Activated CD4-positive, alpha-beta T cell treated with anti-CD3 and anti-CD28 coated beads, Interleukin-2, amount 50 U/mL, for 16 hours (primary cell): ENCODE measurements at places on chromosomes 2 and 18.

- peak; percentile 84 for DNase-seq
Measured at GRCh38 chr18:74994502-74995418, 214.2 kb downstream of the PTGR3 start.

DNA sequence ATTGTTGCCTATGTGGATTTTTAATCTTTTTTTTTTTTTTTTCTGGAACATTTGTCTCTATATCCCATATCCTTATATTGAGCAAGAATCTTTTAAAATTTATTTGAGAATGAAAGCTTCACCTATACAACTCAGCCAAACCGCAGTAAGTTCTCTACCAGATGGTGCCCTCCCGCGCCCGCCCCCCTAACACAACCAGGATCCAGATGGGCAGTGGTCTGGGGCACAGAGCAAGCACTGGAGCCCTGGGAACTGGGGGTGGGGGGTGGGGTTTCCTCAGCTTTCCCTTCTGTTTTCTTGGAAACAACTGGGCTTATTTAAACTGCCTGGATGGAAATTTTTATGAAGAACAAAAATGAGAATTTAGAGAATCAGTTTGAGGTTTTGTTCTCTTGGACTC lies 74.6 kb downstream of the ACAA2 start:
- no peak for DNase-seq

DNA sequence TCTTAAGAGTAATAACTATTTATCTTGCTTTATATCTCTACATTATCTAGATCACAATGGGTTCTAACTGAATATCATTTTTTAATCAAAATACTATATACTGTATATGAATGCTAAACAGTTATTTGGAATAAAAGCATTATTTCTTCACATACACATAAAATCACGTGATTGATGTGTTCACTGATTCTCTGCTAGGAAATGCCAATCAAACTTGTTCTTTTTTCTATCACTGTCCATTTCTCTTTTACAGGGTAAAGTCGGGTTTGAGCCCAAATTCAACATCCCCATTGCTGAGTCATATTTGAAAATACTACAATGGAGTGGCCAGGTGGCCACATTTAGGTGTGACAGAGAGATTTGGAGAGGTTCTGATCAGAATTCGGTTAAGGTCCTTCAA lies 1114.0 kb upstream of the PIK3C3 start:
- no peak for DNase-seq

- no peak for DNase-seq
Measured at GRCh38 chr2:61878761-61879160, 9.7 kb downstream of the CCT4 start.

GRCh38 chr2:105747254-105747894 lies 2.7 kb downstream of the NCK2 start:
- no peak for DNase-seq

DNA sequence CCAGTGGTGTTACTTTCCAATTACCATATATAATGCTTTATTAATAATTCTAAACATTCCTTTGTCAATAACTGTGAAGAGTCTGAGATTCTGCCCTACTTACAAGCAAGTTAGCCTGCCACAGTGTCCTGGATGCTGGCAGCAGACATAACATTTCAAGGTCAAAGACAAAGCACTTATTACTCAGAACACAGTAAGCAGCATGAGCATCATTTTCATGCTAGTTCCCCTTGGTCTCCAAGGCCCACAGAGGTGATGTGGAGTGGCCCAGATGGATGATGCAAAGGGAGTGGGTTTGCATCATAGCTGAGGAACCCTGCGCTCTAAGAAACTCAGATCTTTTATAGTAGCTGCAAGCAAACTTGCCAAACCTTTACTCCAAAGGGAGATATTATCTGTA lies 349.7 kb downstream of the ZEB2 start:
- DNase-seq, result no peak

DNA sequence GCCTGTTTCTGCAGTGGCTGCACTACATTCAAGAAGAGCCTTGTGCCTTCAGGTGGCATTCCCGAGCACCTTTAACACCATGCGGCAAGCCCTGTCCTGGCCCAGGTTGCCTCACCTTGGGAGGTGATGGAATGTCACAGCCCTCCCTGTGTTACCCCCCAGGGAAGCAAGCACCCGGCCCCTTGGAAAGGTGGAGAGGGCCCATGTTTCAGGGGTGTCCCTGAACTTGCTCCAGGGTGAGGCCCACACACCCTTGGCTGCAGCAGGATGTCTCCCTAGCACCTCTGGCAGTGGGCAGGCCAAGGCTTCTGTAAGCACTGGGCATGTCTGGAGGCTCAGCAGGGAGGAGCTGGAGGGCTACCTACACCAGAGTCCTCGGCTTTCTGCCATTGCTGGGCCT lies 29.3 kb upstream of the ACAA2 start:
- no peak for DNase-seq
